Melanocyte of skin (primary cell): ENCODE measurements at places on chromosomes 2 and 18. TPM values are rescaled to one million over a fixed set of nuclear protein-coding genes. Genes with fewer than 3 reads are reported as not detected.

DES gene
- under 0.01 TPM in 1 of 2 replicates, not detected in the other for total RNA-seq

LYG2 gene
- not detected in 2 replicates for total RNA-seq

CBLN2 gene
- total RNA-seq, result not detected in 2 replicates

MYO7B gene
- 1.3 TPM in 1 of 2 replicates, not detected in the other for total RNA-seq

CXCR2 gene
- not detected in 2 replicates for total RNA-seq

VWC2L gene
- not detected in 2 replicates for total RNA-seq

BOK gene
- total RNA-seq, result 3.3 and 4.6 TPM in 2 replicates

CNDP2 gene
- total RNA-seq, result 61.1 and 66.8 TPM in 2 replicates

IL1B gene
- not detected in 2 replicates for total RNA-seq

GRB14 gene
- under 0.01 and 1.1 TPM in 2 replicates for total RNA-seq

MSGN1 gene
- not detected in 2 replicates for total RNA-seq

RFTN2 gene
- total RNA-seq, result 5.9 and 14.5 TPM in 2 replicates

KCNJ3 gene
- not detected in 2 replicates for total RNA-seq

FAM237A gene
- not detected in 2 replicates for total RNA-seq

ALS2 gene
- 36.3 and 47.2 TPM in 2 replicates for total RNA-seq

AQP12B gene
- total RNA-seq, result not detected in 2 replicates

FN1 gene
- total RNA-seq, result 138 and 632 TPM in 2 replicates

HSPE1 gene
- 138 and 174 TPM in 2 replicates for total RNA-seq

IL36RN gene
- not detected in 2 replicates for total RNA-seq

RND3 gene
- 54.7 and 55.2 TPM in 2 replicates for total RNA-seq

DNAJC5G gene
- total RNA-seq, result not detected in 2 replicates

RNF125 gene
- 1.4 and 4.4 TPM in 2 replicates for total RNA-seq

ABHD1 gene
- not detected in 2 replicates for total RNA-seq

CLEC4F gene
- total RNA-seq, result under 0.01 and 0.36 TPM in 2 replicates

NR4A2 gene
- total RNA-seq, result 2.7 and 4.9 TPM in 2 replicates

IMPACT gene
- 26.6 and 38.7 TPM in 2 replicates for total RNA-seq

FBXO41 gene
- total RNA-seq, result 3.8 and 6.2 TPM in 2 replicates

ADAM23 gene
- 6.3 and 8.8 TPM in 2 replicates for total RNA-seq

SCN9A gene
- 0.69 and 2.5 TPM in 2 replicates for total RNA-seq

RTP5 gene
- not detected in 2 replicates for total RNA-seq

CPLX4 gene
- not detected in 2 replicates for total RNA-seq

GAD1 gene
- 0.46 and 0.67 TPM in 2 replicates for total RNA-seq

SERPINB13 gene
- under 0.01 TPM in 1 of 2 replicates, not detected in the other for total RNA-seq

CNDP1 gene
- total RNA-seq, result not detected in 2 replicates

RAB31 gene
- total RNA-seq, result 11.0 and 14.2 TPM in 2 replicates

RGPD3 gene
- 0.34 and 0.36 TPM in 2 replicates for total RNA-seq

ICOS gene
- total RNA-seq, result 0.34 and 0.36 TPM in 2 replicates

CENPA gene
- 22.8 and 24.3 TPM in 2 replicates for total RNA-seq

CHRNG gene
- total RNA-seq, result not detected in 2 replicates

SPATA3 gene
- not detected in 2 replicates for total RNA-seq

CYP26B1 gene
- total RNA-seq, result under 0.01 TPM in 1 of 2 replicates, not detected in the other

DHRS9 gene
- not detected in 2 replicates for total RNA-seq

PTPRM gene
- 110 and 186 TPM in 2 replicates for total RNA-seq

C2orf66 gene
- under 0.01 and 0.15 TPM in 2 replicates for total RNA-seq

ICA1L gene
- 2.5 and 2.8 TPM in 2 replicates for total RNA-seq

CRIM1 gene
- total RNA-seq, result 9.7 and 12.0 TPM in 2 replicates

HOXD13 gene
- total RNA-seq, result not detected in 2 replicates

SCN3A gene
- under 0.01 and 0.33 TPM in 2 replicates for total RNA-seq

SLC30A3 gene
- total RNA-seq, result under 0.01 TPM in 1 of 2 replicates, not detected in the other

ACVR1C gene
- 1.0 and 1.1 TPM in 2 replicates for total RNA-seq
